ENCODE measurements at places on chromosomes 2 and 18.
A peak's percentile ranks its signal among the peaks of the same experiment; 100 is the strongest.

DNA sequence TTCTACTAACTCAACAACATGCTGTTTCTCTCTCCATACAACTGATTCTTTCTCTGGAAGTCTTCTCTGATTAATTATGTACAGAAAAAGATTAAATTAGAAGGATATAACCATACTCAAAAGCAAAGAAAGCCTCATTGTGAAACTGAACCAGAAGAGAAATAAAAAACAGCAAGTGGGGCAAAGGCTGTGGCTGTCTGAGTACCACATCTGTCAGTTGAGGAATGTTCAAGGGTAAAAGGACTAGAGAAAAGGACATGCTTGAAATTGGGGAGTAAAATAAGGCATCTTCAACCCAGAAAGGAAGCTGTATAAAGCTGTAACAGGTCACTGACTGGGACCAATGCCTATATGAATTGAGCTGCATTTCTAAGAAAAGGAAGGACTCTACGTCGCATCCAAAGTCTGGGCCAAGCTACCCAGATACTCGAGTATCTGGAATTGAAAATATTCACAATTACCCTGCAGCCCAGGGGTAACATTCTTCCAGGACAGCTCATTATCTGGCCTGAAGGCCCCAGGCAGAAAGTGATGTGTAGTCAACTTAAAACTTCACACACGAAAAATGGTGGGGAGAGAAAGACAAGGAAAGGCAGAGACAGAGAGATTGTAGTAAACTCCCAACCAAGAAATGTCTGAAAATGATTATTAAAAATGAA, 356.0 kb upstream of the GALNT5 start:
- no peak for DNase-seq

GRCh38 chr2:96233436-96233835, 24.8 kb upstream of the STARD7 start:
- DNase-seq: no peak

DNA sequence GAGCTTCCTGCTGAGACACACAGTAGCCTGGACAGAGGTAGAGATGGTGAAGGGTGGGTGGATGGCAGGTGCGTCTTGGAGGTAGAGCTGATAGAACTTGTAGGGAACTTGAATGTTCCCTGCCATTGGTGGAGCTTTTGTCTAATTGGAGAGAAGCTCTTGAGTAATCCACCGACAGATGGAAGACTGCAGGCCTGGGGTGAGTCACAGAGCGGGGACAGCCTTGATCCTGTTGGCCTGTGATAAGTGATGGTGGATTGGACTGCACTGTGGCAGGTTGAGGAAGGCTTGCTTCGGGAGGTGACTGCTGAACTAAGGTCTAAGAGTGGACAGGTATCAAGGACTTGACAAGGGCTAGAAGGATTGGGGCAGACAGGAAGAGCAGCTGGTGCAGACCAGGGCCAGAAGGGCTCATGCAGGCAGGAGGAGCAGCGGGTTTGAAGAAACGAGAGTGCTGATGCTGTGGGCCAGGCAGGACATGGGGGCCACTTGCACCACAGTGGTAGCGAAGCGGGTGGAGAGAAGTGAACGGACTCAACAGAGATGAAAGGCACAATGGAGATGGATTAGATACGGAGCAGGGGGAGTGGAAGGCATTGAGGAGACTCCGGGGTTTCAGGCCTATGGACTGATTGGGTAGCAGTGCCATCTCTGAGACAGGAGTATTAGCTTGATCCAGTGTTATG, 16.3 kb downstream of the CABLES1 start:
- DNase-seq: no peak

GRCh38 chr2:110971811-110972210, 148.9 kb upstream of the BCL2L11 start:
- DNase-seq: no peak

DNA sequence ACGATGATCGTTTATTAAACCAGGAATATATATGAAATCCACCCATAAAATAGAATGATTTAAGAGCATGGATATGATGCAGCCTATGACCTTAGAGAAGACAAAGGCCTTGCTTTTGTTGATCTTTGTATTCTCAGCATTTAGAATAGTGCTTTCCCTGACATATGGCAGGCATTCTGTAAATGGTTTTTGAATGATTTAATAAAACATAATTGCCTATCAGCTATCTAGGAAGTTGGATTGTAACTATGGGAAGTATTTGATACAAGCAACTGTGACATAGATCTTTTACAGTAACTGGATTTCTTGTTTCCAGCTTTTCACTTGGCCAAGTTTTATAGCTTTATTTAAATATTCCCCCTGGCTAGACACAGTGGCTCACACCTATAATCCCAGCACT, 5.1 kb upstream of the GPR155 start:
- DNase-seq: no peak

- DNase-seq: peak; percentile 70
Measured at GRCh38 chr2:150485871-150486538, 1.5 kb downstream of the RND3 start.

DNA sequence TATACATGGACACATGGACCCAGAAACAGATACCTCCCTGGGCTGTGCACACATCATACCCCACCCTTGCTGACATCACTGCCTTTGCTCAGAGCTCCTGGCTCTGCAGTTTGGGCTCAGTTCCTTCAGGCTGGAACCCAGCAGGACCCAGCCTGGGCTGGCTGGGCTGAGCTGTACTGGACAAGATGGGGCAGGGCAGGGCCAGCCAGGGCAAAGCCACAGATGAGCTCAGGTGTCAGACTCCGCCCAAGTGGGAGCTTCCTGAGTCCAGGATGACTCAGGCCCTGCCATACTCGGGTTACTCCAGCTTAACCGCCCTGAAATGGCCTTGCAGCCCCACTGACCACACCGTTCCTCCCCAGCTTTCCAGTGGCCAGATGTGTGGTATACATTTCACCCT, 284.9 kb downstream of the OSR1 start:
- no peak for DNase-seq

DNA sequence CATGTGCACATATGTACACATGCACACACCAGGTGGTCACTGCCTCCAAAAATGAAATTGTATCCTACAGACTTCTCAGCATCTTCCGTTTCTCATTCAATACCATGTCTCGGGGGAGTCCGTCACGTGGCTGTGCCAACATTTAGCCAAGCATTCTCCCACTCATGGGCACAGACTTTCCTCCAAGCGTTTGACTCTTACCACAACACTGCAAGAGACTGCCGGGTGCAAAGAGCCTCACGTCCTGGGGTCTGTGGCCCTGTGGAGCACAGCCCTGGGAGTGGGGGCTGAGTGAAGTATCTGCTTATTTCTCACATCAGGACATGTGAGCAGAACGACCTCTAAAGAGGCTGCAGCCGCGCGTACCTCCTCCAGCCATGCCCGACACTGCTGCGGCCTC, 28.0 kb downstream of the HDAC4 start:
- DNase-seq: no peak

DNA sequence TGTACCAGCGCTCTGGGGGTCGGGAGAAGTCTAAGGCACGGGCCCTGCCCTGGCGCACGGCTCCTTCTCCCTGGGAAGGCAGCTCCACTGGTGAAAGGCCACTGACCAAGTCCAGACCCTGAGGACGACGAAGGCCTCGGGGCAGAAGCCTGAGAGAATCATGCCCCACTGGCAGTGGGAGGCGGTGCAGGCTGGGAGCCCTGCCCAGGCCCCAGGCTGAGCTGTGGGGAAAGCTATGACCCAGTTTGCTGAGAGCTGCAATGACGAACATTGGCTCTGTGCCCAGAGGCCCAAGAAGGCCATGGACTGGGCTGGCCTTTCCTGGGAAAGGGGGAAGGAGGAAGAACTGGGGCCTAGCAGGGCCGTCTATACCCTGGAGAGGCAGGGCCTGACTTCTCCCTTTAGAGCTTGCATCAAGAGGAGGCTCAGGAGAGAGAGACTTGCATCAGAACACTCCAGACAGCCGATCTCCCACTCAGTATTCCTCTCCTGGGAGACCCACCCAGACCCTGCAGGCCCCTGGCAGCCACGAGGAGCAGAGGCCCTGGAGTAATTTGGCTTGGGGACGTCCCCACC, 32.9 kb downstream of the HS1BP3 start:
- DNase-seq: no peak

DNA sequence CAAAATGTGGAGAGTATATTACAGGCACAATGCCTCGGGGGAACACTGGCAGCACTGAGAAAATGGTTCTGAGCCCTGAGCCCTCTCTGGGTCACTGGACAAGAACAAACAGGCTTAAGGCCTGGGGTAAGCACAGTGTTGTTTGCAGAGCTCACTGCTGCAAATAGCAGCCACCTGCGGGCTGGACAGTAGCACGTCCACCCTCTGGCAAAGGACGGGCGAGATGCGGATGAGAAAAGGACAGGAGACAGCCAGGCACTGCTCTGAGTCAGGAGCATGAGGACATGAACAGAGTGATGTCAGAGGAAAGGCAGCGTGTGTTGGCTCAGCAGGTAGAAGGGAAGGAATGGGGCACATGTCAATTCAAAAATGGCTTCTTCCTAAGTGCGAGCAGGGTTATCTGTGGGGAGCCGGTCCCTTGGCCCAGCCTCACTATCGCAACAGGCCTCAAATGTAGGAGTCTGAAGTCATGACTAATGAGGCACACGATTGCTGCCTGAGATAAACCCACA, 25.9 kb upstream of the NEB start:
- DNase-seq: no peak

GRCh38 chr2:140683658-140684057, 1447.2 kb downstream of the LRP1B start:
- DNase-seq: no peak

GRCh38 chr2:102064679-102065674, 73.2 kb downstream of the IL1R2 start:
- no peak for DNase-seq

All from NCI-H2171 (cell line).